ENCODE measurements at places on chromosomes 6 and 20.

GRCh38 chr20:49914310-49915117 is 815 bp downstream of the SPATA2 start:
- DNase-seq, result peak; percentile 57

DNA sequence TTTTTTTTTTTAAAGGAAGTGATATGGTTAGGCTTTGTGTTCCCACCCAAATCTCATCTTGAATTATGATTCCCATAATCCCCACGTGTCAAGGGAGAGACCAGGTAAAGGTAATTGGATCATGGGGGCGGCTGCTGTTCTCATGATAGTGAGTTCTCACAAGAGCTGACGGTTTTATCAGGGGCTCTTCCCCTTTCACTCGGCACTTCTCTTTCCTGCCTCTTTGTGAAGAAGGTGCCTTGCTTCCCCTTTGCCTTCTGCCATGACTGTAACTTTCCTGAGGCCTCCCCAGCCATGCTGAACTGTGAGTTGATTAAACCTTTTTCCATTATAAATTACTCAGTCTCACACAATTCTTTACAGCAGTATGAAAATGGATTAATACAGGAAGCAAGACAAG is 64.3 kb downstream of the ZFP64 start:
- no peak for DNase-seq

DNA sequence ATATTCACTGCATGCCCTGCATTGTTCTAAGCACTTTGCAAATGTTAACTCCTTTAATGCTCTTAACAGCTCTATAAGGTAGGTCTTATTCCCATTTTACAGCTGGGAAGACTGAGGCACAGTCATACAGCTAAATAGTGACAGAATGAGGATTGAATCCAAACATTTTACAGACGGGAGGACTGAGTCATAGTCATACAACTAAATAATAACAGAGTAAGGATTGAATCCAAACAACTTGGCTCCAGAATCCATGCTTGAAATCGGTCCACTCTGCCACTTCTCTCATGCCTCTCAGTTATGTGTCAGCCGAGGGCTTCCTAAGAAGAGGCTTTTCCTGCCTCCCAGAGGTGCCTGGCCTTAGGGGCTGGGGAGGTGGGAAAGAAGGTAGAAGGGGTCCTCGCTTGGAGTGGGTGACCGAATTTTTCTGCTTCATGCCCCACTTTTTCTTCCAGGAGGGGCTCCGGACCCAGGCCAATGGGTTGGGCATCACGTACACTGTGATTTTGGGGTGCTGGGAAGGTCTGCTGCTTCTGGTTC is 137.4 kb upstream of the RNF24 start:
- no peak for DNase-seq

GRCh38 chr6:76837564-76837963 is 625.7 kb downstream of the HTR1B start:
- DNase-seq, result no peak

DNA sequence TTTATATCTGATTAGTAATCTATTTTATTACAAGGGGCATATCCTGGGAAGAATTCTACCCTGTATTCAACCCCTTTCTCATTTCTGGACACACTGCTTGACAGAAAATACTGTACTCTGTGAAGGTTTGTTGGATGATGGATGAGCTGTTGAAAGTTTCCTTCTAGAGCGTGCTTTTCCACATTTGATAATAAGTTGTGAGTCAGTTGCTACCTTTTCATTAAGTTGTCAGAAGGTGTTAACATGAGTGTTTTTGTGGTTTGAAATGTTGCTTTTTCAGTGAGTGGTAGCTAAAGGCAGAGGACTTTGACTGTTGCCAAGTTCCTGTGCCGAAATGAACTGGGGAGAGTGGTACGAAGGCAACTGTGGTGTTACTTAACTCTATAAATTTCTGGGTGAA is 3.9 kb upstream of the ECI2 start:
- DNase-seq, result peak; percentile 62

GRCh38 chr6:41426438-41426851 is 91.0 kb downstream of the NCR2 start:
- DNase-seq, result no peak

DNA sequence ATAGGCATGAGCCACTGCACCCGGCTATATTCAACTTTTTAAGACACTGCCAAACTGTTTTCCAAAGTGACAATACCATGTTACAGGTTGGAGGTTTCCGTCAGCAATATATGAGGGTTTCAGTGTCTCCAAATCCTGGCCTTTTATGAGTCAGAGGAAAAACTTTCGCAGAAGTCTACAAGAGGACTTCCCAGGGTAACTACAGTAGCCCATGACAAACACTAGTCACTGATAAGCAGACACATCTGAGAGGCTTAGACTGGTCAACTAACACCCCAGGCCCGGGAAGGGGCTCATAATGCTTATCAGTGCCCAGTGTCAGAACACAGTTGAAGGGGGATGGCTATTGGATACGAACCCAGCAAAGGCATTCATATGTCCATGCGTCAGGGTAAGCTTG is 85.4 kb downstream of the SOX4 start:
- DNase-seq, result no peak
